ENCODE measurements at places on chromosomes 13 and 19. TPM values are rescaled to one million over a fixed set of nuclear protein-coding genes. Genes with fewer than 3 reads are reported as not detected.

Gene NEK3
- 6.6 TPM for total RNA-seq

Gene MYO1F
- 9.3 TPM for total RNA-seq

Gene GPR12
- total RNA-seq = 0.19 TPM

- DNase-seq = no peak
Measured at GRCh38 chr19:39211731-39212374, 7.8 kb upstream of the SYCN start.

DNA sequence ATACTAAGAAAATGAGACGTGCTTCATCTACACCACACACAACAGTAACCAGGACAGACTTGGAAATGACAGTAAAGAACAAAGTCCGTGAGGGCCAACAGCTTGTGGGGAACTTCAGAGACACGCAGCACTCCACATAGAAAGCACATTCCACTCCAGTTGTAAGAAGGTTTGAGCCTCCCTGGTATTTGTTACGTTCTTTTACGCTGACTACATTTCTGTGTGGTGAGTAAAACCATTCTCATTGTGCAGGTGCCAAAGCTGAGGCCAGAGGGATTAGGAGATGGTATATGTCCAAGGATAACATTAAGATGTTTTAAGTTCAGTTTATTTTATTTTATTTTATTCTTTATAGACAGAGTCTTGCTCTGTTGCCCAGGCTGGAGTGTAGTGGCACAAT, 1189.9 kb downstream of the UQCRFS1 start:
- DNase-seq = no peak

DNA sequence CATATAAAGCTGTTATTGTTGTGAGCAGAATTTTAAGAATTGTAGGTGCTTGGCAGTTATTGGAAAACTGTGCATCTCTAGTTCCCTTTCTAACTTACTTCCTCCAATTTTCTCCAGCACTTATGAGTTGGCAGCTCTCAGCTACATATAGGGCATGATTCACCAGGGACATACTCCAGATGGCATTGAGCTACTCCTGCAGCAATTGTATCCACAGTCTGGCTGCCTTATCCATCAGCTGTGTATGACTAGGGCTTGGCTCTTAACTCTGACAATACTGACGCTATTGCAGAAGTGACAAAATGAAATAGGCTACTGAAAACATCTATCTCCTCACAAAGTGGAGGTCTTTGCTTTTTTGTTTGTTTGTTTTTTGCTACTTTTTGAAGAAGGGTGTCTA, 276.7 kb downstream of the POU4F1 start:
- no peak for DNase-seq

GRCh38 chr13:106498571-106498970, 36.9 kb downstream of the EFNB2 start:
- no peak for DNase-seq

GRCh38 chr13:93922063-93922855, 557.2 kb downstream of the DCT start:
- DNase-seq = no peak

- no peak for DNase-seq
Measured at GRCh38 chr13:30526612-30527495, 61.1 kb upstream of the HMGB1 start.

GRCh38 chr19:28341810-28342350, 871.1 kb downstream of the UQCRFS1 start:
- no peak for DNase-seq

All from Right ventricle myocardium inferior (tissue), 1 donor.